Fibroblast of lung (primary cell): ENCODE measurements at places on chromosomes 2 and 18.

DNA sequence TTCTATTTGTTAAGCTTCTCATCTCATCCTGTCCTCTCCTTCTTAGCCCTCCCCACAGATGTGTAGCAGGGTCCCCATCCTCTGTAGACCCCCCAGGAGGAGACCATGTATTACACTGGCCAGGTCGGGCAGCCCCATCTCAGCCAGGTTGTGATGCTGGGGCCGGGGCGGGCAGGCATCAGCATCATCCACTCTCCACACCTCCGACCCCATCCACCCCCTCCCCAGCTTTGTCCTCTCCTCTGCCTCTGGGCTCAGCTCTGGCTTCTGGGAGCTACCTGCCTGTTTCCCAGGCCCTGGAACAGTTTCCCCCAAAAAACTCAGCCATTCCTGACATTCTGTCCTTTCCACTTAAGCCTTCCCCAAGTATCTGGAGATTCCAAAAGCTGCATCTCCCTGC, 49.2 kb downstream of the GBX2 start:
- DNase-seq = no peak

- no peak for DNase-seq
These were observed 339.7 kb downstream of the MYCN start for GRCh38 chr2:16280081-16280480.

DNA sequence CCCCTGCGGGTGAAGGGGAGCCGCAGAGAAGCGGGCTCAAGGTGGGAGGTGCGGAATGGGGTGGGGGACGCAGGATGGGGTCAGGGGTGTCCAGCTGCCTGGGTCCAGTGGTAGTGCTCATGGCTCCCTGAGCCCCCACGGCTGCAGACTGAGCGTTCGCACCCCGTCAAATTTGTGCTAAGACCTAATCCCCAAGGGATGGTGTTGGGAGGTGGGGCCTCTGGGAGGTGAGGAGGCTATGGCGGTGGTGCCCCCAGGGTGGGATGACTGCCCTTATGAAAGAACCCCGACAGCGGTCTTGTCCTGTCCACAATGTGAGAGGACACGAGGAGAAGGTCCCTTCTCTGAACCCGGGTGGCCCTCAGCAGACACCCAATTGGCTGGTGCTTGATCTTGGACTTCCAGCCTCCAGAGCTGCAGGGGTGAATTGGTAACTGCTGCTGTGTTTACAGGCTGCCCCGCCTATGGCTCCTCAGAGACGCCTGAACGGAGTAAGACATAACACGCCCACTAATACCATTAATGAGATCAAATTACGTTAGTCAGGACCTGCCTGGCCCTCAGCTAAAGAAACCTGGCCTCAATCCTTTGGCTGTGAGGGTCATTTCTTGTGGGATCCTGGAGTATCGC, 42.6 kb downstream of the PXDN start:
- peak; percentile 36 for DNase-seq

DNA sequence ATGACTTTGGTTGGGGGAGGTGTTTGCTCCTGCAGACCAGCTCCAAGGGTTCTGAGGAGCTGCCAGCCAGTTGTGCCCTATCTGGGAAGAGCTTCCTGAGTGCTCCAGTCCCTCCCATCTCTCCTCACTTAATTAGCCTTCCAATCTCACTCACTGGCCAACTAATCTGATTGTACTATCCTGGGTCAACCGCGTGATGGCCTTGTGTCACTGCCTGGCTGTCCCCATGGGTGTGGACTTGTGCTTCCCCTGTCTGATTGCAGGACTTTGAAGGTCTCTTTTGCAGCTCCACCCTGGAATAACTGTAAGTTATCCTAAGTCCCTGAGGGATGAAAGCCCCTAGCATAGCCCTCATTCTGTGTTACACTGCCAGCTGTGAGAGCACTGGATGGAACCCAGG, 65.0 kb downstream of the SLC4A5 start:
- DNase-seq = no peak

DNA sequence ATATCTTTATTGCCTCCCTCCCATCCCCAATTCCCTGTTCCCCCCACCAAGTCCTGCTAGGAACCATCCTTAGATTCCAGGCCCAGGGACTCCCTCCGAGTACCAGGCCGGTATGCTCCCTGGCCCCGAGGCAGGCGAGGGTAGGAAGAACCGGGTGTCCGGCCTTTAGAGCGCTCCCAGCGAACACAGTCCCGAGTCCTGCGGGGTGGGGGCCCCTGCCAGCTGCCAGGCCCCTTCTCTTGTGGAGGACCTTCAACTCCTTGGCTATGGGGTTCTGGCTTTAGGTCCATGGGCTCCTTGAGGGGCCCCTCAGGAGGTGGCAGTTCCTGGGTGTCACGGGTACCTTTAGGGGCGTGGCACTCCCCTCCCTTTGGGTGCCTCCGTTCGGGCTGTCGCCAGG, 4.4 kb downstream of the BCS1L start:
- DNase-seq = no peak

GRCh38 chr18:57775937-57776336, 27.2 kb downstream of the ATP8B1 start:
- DNase-seq = peak; percentile 43
